Activated T-cell treated with anti-CD3 and anti-CD28 coated beads, Interleukin-2, amount 50 U/mL, for 72 hours (primary cell): ENCODE measurements at places on chromosomes 16 and 17.

GRCh38 chr16:35344012-35344762 lies 1884.8 kb downstream of the TP53TG3F start:
- DNase-seq, result no peak

DNA sequence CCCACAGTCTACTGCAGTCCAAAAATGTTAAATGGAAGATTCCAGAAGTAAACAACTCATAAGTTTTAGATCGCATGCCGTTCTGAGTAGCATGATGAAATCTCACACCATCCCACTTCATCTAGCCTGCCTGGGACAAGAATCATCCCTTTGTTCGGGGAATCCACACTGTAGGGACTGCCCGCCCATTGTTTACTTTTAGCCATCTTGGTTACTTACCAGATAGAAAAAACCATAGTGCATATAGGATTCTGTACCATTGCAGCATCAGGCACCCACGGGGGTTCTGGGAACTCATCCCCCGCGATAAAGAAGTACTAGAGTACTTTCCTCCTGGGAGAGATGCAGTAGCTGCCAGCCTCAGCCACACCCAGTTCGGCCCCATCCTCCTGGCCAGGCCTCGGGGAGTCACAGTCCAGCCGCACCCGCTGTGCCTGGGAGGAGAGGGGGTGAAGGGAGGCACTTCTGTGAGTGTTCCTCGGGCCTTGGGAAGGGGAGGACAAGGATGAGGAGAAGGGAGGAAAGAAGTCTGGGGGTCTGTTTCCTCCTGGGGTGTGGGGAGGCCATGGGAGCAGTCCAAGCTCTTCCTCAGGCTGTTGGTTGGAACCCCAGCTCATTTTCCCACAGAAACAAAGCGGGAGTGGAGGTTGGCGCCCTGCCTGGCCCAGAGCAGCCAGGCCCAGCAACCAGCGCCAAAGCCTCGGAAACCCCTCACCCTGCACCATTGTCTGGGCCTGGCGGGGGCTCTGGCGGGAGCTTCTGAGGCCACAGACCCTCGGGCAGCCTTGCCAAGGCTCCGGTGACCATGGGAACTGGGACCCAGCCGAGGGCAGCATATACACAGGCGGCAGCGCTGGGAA lies 8.9 kb downstream of the TRIM47 start:
- DNase-seq, result no peak

DNA sequence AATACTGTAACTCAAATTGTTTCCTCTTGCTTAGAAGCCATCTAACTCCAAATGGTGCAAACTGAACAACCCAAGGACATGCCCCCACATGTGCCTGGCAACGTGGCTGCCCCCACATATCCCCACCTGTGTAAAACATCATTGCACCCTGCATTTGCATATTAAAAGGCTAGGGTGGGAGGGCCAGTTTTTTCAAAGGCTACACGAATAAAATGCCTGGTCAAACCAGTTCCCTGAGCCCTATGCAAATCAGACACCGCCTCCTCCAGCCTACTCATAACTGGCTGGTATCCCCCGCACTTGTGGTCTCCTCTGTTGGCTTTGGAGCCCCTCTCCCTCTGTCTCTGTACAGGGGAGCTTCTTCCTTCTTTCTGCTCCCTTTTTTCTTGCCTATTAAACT lies 26.7 kb downstream of the C16orf54 start:
- DNase-seq, result no peak

DNA sequence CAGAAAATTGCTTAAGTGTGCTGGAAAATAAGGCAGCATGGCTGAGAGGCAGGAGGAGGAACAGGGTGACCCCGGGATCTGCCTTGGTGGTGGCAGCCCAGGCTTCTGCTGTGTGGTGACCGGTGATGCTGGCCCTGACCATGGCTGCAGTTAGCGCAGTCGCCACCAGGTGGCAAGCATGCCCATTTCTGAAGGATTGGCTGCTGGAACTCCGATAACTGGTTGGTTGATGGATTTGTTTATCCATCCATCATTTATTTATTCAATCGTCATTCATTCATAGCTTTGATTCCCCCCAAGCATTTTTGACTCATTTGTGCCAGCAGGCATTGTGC lies 29.1 kb upstream of the ITGA3 start:
- peak; percentile 78 for DNase-seq

DNA sequence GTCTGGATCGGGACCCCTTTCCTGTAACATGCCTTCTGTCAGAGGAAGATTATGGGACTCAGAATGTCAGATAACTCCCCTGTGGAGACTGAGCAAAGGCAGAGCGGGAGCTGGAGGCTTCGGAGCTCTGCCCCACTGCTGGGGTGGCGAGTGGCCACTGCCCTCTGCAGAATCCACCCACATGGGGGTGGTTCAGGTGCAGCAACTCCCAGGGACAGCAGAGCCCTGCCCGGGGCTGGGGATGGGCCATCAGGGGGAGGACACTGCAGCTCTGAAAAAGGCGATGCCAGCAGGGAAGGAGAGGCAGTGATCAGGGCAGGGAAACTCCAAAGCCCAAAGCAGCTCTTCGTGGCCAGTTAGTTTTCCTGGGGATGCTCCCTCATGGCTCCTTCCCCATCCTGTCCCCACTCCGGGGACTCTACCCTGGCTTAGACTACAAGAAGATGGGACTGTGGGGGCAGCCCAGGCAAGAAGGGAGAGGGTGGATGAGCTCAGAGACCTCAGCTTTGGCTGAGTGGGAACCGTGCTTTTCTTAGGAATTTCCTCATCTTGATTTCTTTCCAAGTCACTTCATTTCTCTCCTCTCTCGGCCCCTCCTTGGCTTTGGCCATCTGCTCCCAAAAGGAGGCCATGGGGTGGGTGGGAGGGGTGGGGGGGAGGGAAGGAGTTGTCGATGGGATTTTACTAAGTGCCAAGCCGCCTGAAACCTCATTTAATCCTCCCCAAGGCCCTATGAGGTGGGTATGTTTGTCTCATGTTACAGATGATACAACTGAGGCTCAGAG lies 4.0 kb downstream of the CA4 start:
- DNase-seq, result no peak

DNA sequence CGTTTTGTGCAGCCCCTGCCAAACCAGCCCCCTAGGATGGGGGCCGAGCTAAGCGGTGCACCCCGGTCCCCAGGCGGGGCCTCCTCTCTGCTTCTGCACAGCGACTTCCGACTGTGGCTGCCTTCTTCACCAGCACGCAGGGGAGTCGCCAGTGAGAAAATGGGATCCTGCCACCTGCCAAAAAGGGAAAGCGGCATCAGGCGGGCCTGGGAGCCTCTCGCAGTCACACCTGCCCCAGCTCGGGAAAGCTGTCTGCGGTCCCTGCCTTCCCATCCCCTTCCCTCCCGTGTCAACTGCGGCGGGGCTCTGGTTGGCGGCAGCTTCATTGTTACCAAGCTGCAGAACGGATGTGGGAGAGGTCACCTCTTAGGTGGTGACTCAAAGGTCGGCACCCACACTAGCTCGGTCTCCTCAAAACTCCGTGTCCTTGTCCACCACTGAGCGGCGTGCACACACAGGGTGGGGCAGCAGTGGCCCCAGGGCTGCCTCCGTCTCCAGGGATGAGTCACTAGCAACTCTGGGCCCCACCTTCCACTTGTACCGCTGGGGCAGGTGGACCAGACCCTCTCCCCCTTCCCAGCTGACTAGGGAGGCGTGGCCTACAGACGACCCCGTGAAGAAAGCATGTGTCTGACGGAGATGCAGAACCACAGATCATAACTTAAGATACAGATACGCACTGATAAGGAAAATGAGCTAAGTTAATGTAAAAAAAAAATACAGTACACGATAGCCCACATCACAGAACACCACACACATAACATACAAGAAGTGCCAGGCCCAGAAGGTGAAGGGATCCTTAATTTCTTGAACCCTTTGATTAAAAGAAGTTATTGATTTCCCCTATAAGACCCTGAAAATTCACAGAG lies 1.5 kb upstream of the PCYT2 start:
- DNase-seq, result no peak

GRCh38 chr17:1709403-1709951 lies 700 bp downstream of the TLCD2 start:
- no peak for DNase-seq

- no peak for DNase-seq
These were observed 1.9 kb downstream of the FLYWCH1 start for GRCh38 chr16:2913603-2914002.

DNA sequence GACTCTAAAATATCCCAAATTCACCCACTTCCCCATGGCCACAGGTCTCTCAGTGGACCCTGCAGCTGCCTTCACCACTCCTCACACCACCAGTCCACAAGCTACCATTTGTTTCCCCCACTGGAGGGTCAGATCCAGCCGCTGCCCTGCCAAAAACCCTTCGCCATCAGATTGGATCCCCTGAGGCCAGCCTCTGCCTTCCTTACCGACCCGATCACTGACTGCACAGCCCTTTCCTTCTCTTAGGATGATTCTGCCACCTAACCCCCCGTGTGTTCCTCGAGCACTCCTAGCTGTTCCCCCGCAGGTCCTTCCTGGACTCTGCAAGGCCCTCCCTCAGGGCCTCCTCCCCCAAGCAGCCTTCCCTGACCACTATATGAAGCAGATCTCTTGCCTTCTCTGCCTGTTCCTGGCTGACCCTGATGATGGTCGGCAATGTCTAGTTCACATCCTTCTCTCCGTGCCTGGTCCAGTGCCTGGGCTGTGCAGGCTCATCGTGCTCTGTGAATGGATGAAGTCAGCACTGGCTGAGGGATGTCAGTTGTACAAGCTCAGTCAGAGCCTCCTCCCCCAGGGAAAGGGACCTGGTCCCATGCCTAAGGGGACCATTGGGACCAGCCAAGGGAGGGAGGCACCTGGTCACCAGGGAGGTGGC lies 46.0 kb downstream of the CPNE2 start:
- DNase-seq, result no peak

DNA sequence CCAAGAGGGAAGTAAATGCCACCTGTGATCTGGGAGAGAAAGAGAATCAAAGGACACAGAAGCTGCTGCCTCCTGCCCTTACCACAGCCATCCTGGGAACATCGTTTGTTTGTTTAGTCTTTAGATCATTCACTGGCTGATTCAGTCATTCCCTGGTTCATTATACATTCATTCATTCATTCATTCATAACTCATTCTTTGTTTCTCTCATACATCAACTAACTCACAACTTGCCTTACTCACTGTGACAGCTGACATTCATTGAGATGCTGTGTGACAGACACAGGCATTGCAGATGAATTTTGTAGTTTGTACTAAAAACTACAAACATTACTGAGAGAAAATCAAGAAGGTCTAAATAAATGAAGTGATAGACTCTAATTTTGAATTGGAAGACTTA lies 291.0 kb upstream of the TNRC6C start:
- DNase-seq, result peak; percentile 9

DNA sequence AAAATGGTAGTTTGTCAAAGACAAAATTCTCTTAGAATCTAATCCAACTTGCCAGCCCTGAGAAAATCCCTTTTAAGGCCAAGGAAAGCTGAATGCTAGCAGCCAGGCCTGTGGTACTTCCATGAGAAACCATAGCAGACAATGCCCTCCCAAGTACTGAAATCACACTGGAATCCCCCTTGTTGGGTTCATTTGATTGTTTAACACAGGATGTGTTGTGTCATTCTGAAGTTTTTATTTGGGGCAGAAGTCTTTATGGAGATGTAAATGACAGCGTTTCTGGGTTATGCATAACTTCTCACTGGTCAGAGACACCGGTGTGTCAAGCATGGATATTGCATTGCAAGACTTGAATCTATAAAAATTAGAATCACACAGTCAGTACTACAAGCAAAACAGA lies 6.0 kb upstream of the ARL2BP start:
- DNase-seq, result no peak

- peak; percentile 4 for DNase-seq
These were observed 609.8 kb downstream of the HS3ST4 start for GRCh38 chr16:26301516-26301915.

GRCh38 chr17:57781386-57782061 lies 36.4 kb upstream of the CCDC182 start:
- DNase-seq, result no peak

DNA sequence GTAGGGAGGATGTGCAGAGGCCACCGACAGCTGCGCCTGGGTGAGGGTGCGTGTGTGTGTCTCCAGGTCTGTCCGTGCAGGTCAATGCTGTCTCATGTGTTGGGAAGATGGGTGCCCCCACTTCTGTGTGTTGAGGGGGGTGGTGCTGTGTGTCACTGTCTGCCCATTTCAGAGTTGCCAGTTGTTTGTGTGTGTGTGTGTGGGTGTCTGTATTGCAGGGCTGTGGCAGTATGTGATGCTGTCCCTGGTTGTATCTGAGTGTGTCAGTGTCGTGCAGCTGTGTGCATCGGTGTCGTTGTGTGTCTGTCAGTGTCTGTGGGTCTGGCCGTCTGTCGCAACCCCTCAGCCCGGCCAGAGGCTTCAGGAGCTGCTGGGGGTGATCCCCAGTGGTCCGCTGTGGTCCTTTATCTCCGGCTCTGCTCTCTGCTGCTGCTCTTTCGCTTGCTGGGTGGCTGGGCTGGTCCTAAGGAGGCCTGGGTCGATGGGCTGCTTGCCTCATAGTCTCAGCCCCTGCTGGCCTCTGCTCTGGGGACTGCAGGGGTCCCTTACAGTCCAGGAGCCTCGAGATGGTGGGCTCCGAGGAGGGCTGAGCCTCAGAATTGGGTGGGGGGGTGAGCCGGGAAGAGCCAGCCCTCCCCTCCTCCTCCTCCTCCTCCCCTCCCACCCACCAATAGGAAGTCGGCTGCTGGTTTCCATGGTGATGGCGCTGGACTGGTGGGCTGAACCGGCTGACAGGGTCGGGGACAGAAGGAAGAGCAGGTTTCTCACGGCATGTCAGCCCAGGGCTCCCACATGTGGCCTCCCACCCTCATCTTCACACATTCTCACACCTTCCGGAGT lies at the start of gene TSPOAP1:
TSS of gene TSPOAP1 (minus strand) at position 601 of the 840 bp plus-strand sequence. CDS start 875 bp downstream, outside the sequence.
- DNase-seq, result peak; percentile 84

DNA sequence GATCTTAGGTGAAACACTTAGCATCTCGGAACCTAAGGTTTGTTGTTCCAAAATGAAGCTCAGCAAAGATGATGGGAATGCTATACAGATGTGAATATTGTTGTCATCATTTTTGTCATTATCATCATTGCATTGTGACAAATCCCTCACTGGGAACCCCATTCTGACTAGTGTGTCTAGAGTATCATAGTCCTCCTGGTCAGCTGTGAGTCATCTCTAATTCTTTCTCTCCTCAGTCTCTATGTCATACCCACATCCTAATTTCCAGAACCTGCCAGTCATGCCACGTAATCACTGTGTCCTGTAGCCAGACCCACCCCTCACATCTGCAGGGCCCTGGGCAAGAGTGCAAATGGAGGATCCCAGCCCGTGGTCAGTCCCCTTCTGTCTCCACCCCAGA lies 60.5 kb upstream of the CLEC3A start:
- no peak for DNase-seq

DNA sequence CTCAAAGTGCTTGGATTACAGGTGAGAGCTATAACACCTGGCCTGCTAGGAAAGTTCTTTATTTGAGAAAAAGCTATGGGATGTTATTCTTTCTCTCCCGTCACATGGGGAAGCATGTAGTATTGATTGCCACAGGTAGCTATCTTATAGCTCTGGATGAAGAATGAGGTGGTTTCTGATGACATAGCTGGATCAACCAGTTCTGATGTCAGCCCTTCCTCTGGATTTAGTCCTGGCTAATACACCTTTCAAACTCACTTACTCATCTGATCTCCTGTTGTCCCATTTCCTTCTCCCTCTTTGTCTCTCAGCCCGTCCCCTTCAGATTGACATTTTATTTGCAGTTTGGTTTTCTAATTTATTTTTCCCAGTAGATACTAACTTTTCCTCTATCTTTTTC lies 14.1 kb upstream of the PPM1D start:
- no peak for DNase-seq
